ENCODE measurements at places on chromosomes 12 and 14.

DNA sequence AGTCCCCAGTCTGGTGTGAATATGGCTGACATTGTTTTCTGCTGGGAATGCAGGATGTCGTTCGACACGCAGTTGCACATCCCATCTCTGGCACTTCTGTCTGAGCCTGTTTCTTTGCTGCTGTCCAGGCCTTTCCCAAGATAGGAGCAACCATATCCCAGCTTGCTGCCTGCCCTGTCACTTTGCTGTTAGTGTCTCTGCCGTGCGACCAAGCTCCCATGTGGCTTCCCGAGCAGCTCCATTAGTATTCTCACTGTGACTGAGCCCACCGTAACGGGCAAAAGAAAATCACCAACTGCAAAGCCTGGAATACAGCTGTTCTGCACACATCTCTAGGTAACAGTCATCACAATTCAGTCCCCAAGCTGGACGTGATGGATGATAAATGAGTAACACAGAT, 66.0 kb upstream of the CPSF6 start:
- DNase-seq, result no peak

DNA sequence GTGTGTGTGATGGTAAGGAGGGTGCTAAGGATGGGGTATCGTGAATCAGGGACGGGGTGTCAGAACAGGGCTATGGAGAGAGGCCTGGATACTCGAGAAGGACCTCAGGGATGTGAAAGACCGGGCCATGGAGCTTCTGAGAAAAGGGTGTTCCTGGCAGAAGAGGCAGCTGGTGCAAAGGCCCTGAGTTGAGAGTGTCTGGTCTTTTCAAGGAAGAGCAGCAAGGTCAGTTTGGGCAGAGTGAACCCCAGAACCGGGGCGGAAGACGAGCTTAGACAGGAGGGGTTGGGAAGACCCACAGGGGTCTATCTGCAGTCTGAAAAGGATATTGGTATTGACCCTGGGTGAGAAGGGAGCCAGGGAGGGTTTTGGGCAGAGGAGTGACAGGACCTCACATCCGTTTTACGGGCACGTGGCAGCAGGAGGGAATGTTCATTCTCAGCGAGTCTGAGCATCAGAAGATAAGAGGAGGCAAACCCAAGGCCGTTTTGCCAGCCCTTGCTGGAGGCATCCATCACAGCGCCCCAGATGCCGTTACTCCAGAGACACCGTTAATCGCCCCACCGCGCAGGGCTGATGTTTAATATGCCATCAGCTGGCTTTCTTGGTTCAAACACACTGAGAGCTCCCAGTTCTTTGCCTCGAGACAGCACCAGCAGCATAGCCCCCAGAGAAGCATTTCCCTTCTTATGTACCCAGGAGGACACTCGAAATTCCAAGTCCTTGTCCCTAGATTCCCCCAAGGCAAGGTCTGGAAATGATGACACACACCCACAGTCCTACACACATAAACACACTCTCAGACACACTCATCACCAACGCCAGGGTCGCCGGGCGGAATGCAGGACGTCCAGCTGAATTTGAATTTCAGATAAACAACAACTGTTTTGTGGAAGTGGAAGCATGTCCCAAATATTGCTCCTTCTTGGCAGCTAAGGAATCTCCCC, 41.4 kb upstream of the EML1 start:
- peak; percentile 84 for DNase-seq

DNA sequence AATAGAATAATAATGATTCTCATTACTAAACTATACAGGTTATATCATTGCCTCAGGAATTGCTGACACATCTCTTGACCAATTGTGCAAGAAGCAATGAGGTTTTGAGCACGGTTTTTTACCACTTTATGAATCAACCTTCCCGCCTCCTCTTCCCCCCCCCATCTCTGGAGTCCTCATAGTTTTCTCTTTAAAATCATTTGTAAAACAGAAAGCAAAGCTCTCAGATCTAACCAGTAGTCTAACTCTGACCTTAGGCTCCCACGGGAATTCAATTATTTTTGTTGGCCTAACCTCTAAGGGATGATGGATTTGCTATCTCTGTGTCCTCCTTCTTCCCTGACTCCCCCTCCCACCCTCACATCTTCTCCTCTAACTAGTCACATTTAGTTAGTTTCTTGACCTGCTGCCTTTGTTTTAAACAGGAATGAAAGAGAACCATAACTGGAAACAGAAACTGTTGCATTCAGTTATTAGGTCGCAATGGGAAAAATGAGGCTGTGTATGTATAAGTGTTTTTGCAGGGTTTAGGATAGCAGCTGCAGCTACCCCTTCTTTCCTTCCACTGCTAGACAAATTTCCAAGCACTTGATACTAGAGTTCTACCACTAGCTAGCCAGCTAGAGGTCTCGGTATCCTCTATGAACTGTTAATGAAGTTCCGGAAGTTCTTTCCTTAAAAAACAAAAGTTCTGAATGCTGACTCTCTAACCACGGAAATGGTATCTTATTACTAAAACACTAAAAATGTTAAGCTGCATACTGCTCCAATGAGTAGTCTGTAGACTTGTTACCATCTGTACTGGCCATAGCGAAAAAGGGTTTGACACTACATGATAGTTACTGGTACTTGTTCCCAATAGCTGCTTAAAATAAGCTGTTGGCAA, 65.4 kb downstream of the TAOK3 start:
- DNase-seq, result peak; percentile 95

DNA sequence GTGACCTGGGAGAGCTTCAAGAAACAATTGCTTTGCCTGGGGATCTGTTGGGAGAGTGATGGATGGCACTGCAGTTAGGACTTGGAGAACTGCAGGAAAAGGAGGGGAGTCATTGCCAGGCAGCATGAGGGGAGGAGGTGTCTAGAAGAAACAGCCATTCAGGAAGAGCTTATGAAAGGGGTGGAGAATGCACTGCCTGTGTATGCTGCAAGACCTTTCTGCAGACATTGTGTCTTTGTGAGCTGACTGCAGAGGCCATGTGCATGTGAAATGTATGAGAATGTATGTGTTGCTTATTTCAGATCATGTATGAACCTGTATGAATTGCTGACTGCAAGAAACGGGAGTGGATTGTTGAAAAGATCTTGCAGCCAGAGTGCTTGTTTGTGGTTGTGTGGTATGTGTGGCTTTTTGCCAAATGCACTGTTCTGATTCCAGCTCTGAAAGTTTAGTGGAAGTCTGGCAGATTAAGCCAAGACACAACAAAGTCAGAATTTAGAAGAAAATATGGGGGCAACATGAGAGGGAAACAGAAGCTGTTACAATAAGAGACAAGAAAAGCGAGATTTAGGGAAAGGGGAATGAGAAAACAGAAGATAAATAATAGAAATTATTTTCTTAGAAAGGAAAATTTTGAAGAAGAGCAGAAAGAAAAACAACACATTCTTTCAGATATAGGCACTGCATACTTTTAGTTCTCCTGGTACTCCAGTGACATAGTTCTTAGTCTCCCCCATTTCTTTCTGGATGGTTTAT, 9.8 kb upstream of the RIMKLB start:
- DNase-seq, result peak; percentile 79

DNA sequence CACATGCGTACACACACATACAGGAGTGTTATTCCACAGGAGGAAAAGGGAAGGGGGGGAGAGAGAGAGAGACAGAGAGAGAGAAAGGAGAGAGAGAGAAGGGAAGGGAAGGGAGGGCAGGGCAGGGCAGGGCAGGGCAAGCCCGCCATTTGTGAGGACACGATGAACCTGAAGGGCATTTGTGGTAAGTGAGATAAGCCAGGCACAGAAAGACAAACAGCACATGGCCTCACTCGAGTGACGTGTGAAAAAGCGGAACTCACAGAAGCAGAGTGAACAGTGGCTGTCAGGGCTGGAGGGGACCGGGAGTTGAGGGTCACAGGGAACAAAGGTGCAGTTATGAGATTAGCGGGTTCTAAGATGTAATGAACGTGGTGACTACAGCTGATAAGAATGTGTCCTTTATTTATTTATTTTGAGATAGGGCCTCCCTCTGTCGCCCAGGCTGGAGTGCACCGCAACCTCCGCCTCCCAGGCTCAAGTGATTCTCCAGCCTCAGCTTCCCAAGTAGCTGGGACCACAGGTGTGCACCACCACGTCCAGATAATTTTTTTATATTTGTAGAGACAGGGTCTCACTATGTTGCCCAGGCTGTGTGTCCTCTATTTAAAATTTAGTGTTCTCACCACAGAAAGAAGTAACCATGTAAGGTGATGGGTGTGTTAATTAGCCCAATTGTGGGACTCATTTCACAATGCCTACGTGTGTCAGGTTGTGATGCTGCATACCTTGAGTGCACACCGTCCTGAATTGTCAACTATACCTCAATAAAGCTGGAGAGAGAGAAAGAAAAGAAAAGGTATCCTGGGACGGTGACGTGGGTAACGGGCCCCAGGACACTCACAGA, 18.7 kb upstream of the FBRSL1 start:
- DNase-seq, result no peak

DNA sequence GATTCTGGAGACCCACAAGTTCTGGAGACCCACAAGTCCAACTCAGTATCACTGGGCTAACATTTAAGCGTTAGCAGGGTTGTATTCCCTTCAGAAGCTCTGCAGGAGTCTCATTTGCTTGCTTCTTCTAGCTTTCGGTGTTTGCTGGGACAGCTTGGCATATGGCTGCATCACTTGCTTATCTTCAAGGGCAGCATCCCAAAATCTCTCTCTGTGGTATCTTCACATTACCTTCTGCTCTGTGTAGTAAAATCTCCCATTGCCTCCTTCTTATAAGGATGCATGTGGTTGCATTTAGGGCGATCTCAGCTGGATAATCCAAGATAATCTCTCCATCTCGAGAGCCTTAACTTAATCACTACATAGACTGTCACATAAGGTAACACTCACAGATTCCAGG, 7.3 kb upstream of the CNTN1 start:
- no peak for DNase-seq

- DNase-seq, result no peak
Measured at GRCh38 chr12:81949841-81950308, 190.7 kb upstream of the PPFIA2 start.

GRCh38 chr12:52759218-52759617, 17.9 kb downstream of the KRT76 start:
- DNase-seq, result no peak

DNA sequence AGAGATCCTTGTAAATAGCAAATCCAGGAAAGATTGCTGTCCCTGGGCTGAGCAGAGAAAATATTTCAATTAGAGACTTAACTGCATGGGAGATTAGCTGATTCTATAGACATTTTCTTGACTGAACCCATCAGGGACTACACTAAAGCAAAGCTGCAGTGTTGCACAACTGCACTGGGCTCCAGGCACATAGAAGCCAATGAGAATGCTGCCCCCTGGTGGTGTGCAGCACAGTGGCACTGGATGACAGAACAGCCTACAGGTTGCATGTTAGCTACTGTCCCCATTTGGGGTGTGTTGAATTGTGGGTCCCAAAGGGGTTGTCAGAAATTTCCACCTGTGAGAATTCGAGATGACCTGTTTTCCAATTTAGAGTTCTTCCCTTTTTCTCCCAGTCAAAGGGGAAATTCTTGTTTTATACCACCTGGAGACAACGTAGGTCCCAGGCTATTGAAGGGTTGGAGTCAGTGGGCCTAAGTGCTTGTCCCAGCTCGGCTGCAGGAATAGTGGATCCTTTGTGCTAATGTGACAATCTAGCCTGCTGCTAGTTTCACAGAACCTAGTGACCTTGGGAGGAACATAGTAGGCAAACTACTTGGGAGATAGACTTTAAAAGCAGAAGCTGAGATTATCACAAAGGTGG, 114.7 kb downstream of the SLC8A3 start:
- peak; percentile 46 for DNase-seq

DNA sequence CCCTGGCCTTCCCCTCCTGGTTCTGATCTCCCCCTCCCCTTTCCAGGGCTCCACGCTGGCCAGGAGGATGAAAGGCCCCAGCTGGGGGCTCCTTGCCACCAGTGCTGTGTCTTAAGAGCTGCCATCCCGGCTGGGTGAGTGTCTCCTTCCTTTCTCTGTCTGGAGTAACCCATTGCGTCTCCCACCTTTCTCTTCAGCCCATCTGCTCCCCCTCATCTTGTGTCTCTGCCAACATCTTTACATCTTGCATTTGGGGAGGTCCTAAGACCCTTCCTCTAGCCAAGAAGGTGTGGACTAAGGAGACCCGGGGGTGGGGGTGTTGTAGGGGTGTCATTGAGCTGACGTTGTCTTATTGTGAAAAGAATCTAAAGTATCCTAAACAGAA, 505 bp downstream of the BCL2L2 start:
- DNase-seq, result no peak

DNA sequence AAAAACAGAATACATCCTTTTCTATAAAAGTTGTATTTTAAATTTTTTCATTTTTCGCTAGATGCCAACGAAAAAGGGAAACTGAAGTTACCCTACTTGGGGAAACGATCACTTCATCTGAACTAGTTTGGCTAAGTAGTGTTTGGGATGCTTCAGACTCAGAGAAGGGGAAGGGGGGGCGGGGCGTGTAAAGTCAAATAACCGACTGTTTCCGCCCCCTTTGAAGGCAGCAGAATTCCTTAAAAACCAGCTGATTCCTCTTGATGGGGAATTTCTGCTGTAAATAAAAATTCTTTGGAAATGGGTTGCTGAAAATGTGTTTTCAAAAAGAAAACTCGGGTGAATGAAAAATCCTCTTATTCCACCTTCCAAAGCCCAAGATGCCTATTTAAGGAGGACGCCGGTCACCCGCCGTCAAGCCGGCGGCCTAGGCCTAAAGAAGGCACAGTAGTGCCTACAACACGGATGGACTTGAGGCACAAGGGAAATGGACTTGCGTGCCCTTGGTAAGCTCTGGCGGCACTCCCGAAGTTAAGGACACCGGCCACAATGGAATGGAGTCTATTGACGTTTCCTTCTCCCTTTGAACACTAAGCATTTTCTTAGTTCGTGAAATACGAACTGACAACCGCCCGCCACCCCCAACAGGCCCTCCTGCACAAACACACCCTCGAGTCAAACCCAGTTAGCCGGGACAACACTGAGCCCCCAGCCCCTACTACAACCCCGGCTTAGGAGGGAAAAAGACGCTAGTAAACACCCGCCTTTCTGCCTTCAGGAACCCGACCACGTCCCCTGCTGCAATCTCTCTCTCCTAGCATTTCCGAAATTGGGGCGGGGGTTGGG, 1.9 kb downstream of the ATXN2 start:
- peak; percentile 75 for DNase-seq

- peak; percentile 81 for DNase-seq
Measured at GRCh38 chr14:89303456-89304435, 113.3 kb downstream of the FOXN3 start.

DNA sequence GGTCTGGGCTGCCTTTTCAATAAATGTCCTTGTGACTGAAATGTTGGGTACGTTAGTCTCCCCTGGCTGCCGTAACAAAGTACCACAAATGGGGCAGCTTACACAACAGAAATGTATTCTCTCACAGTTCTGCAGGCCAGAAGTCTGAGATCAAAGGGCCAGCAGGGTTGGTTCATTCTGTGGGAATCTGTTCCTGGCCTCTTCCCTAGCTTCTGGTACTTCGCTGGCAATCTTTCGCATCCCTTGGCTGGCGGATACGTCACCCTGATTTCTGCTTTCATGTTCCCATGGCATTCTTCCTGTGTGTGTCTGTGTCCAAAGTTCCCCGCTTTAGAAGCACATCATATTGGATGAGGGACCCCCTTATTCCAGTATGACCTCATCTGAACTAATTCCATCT, 95.8 kb upstream of the NCOR2 start:
- no peak for DNase-seq

- DNase-seq, result peak; percentile 80
Measured at GRCh38 chr14:72780751-72781150, 113.2 kb downstream of the DPF3 start.

- peak; percentile 87 for DNase-seq
Measured at GRCh38 chr12:57793920-57794319, 11.3 kb downstream of the TSFM start.

All from fibroblast of skin of back (primary cell).